ENCODE measurements at places on chromosomes 6 and 20.

DNA sequence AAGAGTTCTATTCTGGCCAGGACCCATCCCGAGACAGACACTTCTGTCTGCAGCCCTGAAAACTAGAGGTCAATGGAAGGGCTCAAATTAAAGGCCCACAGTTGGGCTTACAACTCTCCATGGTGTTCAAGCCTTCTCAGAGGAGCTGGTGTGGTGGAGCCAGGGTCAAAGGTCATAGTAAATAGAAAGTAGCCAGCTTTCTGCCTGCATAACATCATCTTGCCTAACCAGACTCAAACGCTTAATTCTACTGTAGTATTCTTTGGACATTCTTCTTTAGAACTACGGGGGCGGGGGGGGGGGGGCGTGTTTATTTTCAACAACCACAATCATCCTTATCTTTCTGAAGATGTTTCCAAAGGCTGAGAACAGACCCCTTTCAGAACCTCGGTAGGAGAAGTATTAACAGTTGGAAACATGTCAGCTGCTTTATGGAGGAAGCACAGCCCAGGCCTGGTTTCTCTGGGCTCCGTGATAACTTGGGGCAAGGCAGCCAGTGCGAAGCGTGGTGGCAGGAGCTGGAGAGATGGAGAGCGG lies 1.5 kb upstream of the RREB1 start:
- DNase-seq = no peak

DNA sequence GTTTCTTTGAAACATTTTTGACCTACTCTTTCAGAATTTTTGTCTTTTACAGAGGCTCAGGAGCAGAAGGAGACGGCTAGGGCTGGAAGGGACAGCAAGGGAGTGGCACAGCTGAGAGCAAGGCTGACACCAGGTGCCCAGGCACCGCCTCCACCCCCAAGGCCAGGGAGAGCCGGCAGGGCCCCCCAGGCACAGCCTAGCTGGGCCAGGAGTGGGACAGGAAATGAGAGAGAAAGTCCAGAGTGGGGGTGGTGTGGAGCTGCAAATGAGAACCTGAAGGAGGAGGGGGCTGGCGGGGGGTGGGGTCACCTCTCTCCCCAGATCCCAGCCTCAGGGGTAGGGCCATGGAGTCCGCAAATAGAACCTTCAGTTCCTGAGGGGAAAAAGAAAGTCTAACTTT lies 236.7 kb downstream of the CDC5L start:
- DNase-seq = no peak

DNA sequence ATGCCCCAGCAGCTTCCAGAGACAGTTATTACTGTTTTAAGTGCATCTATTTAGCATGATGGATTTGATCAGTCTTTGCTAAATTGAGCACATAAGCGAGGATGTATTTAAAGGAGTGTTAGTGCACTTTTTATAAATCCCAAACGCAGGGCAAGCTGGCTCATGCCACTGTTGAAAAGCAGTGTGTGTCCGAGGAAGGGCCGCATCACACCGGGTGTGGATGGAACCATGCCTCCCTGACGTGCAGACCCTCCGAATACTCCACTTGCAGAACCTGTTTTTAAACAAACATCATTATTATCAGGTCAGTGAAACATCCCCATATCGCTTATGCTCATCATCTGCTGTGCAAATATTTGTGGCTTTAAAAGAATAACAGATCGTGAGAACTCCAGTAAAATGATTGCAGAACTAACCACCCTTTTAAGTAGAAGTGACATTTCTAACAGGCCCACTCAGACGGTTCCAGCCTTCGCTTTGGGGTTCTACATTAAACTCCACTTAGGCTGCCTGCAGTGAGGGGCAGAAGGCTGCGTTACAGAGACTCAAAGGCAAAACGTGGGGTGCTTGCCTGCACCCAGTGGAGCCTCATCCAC lies 190.1 kb downstream of the CDH4 start:
- no peak for DNase-seq

DNA sequence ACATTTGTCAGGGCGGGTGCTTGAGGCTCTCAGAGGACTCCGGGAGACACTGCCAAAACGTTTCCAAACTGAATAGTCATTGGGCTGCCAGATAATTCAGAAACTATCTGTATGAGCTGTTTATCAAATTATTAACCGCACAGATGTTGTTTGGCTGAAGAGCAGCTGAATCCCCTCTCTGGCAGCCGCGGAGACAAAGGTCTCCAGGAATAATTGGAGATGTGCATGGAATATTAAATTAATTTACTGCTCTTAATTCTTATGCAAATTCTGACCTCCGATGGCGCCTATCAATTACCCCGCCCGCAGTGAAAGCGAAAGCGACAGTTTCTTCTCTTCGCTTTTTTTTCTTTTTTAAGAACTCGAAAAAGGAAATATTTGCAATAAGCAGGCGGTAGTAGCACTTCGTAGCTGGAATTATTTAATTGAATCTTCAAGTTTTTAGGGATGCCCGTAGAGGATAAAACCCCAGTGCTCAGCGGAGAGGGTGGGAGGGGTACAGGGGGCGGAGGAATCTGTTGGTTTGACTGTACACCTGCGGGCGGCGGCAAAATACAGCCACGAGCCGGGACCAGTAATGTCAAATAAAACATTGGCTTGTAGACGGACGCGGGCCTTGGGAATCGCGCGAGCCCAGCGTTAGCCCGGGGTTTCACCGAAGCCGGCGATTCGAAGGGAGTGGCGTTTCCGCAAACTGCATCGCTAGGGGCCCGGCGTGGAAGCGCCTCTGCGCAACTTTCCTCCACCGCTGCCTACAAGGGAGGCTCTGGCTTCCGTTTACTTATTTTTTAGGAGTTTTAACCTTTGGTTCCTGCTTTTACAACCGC lies 6.2 kb downstream of the LINC00237 start:
- DNase-seq = no peak

GRCh38 chr6:50272611-50273010 lies 222.9 kb upstream of the DEFB112 start:
- no peak for DNase-seq

GRCh38 chr20:17673084-17673483 lies 9.0 kb downstream of the RRBP1 start:
- DNase-seq = no peak

DNA sequence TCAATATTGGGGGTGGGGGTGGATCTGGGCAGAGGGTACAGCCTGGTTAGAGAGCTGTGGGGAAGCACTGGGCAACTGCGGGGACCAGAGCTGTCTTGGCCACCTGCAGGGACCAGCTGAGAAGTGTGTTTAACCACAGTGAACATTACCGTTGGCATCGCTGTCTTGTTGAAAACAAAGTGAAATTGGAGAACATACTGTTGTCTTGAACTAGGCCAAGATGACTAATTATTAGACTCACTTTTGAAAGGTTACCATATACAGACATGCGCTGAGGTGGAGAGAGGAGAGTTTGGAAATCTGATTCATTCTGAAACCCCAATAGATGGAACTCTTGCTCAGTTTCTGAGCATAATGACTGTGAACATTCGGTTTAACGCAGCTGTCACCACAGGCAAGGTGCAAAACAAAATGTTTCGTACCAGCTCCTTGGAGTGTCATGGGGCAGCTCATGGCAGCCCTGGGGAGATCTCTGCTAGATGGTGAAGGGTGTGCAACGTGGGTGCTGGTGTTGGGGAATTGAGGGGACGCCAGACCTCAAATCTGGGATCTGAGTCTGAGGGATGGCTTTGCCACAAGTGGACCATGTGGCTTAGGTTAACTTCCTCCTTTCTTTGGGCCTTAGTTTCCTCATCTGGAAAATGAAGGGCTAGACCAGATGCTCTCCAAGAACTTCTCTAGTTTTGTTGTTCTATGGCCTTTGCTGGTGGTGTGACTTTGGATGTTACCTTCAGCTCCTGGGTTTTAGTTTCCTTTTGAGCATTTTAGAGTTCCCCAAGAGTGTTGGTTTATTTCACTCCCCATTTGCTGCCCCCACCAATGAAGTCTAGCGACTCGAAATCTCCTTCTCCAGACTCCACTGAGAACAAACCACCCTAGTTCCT lies 24.6 kb upstream of the GTSF1L start:
- DNase-seq = no peak

GRCh38 chr6:36676141-36677058 lies 2.1 kb upstream of the CDKN1A start:
- no peak for DNase-seq

DNA sequence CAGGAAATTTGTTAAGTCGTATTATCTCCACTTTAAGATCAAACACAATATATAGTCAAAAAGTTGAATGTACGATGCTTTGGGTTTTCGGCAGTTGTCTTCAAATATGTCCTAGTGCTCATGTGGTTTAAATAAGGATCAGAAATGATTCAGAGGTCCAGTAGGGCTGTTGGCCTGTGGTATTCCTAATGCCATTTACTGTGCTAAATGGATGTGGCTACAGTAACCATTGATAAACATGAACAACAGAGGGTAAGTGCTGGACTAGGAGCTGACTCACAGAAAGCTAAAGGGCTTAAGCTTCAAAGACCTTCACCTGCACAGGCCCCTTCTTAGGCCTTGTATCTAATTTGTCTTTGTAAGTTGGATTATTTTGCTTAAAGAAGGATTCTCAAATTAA lies 80.5 kb upstream of the TPD52L1 start:
- no peak for DNase-seq

DNA sequence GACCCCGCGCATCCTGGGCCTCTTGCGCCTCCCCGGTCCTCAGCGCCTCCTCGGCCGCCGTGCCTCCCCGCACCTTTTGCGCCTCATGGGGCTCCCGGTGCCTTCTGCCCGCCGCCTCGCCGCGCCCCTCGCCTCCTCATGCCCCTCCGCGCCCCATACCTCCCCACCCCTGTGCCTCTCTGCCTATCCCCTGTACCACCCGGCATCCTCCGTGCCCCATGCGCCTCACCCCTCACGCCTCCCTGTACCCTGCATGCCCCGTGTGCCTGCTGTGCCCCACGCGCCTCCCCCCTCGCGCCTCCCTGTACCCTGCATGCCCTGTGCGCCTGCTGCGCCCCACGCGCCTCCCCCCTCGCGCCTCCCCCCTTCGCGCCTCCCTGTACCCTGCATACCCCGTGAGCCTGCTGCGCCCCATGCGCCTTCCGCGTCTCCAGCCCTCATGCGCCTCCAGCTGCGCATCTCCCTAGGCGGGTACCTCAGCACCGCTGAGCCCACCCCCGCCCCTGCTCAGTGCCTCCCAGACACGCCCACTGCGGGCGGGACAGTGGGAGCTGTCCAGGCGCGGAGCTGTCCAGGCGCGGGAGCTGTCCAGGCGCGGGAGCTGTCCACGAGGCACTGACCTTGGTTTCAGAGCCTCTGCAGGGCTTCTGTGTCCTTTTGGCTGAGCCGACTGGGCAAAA lies 37.1 kb downstream of the IGF2R start:
- DNase-seq = no peak

- DNase-seq = no peak
Measured at GRCh38 chr6:7707787-7708186, 18.1 kb upstream of the BMP6 start.

- DNase-seq = no peak
Measured at GRCh38 chr6:113350461-113350860, 506.7 kb upstream of the MARCKS start.

GRCh38 chr6:18211338-18211737 lies 53.0 kb downstream of the DEK start:
- no peak for DNase-seq

GRCh38 chr20:1119128-1119505 lies 715 bp downstream of the PSMF1 start:
- DNase-seq = no peak

DNA sequence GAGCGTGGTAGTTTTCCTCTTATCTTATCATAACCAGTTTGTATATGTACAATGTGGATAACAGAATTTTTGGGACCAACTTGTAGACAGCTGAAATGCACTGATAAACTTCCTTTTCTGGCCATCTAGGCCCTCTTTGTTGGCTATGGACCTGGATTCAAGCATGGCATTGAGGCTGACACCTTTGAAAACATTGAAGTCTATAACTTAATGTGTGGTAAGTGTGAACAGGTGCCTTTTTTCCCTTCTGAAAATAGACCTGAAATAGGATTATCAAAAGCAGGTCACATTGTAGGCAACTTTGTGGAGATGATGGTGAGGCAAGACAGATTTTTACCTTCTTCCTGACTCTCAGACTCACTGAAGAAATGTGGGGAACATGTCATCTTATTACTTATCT lies 67.8 kb downstream of the ENPP1 start:
- no peak for DNase-seq

DNA sequence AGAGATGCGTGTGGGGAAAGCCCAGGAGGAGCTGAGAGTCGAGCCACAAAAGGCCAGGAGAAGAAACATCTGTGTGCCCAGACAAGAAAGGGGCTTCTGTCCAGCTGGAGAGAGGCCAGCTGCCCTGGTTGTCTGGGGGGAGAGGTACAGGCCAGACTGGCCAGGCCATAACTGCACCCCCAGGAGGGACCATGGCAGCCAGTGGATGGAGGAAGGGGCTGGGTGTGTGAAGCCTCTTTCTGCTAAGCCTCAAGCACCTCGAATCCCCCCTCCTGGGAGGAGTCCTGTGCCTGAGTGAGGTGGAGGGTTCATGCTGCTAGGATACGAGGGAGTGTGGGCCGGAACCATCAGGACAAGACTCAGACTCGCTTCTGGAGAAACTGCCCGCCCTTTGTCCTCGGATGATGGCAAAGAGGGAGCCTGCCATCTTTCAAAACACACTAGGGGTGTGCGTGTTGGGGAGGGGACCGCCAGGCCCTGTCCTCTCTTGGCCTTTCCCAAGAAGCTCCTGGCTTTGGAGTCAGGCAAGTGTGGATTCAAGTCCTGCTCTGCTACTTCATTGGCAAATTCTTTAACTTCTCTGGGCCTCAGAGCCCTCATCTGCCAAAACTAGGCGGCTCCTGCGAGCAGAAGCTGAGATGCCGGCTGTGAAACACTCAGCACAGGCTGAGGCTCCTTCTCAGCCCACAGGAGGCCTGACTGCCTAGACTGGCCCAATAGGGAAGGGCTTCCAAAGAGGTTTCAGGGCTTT lies 90.3 kb downstream of the ASXL1 start:
- no peak for DNase-seq

DNA sequence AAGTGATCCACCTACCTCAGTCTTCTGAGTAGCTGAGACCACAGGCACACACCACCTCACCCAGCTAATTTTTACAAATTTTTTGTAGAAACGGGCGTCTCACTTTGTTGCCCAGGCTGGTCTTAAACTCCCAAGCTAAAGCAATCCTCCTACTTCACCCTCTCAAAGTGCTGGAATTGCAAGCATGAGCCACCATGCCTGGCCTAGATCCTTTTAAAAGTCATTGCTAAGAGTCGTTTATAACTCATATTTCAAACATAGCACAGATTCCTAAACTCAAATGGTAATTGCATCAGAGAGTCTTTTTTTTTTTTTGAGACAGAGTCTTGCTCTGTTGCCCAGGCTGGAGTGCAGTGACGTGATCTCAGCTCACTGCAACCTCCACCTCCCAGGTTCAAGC lies 7.7 kb upstream of the SAMHD1 start:
- DNase-seq = no peak

- DNase-seq = no peak
Measured at GRCh38 chr20:36490191-36490590, 51.1 kb upstream of the MYL9 start.

- no peak for DNase-seq
Measured at GRCh38 chr6:63180367-63180766, 30.9 kb upstream of the FKBP1C start.

DNA sequence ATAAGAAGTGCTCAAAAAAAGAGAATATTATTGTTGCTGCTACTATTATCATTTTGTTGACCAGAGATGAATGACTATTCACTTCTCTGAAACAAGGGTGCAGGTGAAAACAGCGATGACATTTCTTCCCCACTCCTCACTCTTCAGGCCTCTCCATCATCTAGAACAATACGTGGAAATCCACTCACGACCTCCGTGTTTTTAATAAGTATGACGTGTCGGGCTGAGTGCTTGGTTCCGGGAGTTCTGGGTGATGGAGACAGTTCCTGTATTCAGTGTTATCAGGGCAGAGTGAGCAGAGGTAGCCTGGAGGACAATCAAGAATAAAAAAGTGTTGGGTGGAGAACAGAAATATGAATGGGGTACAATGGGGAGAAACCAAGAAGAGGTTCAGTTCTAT lies 130.0 kb upstream of the ZNF217 start:
- no peak for DNase-seq
